Naive thymus-derived CD4-positive, alpha-beta T cell (primary cell): ENCODE measurements at places on chromosomes 2 and 18.

DNA sequence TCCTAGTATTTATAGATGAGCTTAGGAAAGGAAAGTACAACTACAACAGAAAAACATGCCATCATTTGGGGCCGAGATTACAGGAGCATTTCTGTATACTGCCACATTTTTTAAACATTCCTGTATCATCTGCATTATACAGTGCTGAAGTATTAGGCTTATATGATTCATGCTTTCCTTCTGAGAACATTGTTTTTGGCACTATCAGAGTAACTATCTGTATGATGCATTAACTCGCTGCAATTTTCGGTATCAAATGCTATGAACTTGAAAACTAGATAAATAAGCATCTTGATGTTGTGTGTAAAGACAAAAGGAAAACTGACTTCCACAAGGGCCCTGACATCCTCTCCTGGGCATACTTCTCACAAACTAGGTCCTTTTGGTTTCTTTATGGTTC lies 102.0 kb downstream of the RIT2 start:
- no peak for DNase-seq

- no peak for DNase-seq
These were observed 49.5 kb downstream of the KCNE4 start for GRCh38 chr2:223101340-223102039.

- no peak for DNase-seq
These were observed 121.5 kb upstream of the CREB1 start for GRCh38 chr2:207408086-207408794.

DNA sequence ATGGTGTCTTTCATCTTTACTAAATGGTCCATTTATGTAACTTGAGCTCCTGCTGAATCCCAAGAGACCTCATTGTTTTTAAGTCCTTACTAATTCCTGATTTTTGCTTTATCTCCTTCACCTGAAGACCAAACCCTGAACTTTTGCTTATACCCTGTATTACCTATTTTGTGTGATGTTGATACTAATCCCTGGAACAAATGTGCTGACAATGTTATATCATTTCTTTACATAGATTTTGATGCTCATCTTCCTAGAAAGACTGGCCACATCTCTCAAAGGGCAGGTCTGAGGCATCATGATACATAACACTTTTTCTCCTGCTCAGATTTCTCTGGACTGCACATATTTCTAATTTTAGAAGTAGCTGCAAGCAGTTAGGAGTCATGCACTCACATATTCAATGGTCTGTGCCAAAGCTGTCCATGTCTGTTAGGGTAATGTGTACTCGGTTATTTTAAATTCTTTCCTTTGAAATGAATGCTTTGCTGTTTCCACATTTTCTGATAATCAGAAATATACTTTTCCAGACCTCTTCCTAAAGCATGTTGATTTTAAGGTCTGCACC lies 427.9 kb upstream of the HNRNPA3 start:
- DNase-seq, result no peak

DNA sequence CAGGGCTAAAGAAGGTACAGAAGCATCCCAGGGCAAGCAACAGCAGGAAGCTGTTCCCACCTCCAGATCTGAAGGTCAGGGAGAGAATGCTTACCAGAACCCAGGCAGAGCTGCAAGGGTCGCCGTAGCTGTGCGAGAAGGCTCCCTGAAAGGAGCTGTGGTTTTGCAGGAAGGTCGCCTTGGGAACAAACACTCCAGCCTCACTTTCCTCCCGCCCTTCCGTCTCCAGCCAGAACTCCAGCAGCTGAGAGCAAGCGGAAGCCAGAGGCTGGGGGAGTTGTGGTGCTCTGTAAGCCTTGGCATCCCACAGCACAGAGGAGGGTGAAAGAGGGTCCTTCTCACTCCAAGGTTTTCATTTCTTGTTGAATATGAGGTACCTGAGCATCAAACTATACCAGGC lies 18.3 kb upstream of the ICOS start:
- DNase-seq, result no peak

DNA sequence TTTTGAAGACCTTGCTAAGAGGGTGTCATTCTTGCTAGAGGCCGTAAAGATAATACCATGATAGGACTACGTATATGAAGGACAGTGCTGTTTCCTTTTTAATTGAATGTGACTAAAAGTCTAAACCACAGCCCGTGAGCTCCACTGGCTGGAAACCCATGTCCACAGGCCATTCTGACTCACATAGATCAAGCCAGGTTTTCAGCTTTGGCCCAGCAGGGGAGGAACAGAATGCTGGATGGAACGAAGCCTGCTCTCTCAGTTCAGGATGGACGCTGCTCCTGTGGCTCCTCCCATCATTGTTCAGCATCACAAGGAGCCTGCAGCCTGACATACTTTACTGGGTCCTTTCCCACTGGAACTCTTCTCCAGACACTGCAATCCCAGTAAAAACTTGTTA lies 47.6 kb downstream of the ALPK2 start:
- no peak for DNase-seq
